ENCODE measurements at places on chromosomes 1 and 21. TPM values are rescaled to one million over a fixed set of nuclear protein-coding genes. Genes with fewer than 3 reads are reported as not detected.

The USH2A gene
- under 0.01 TPM for polyA plus RNA-seq

The HSPB7 gene
- polyA plus RNA-seq, result 11.2 TPM

The EXOSC10 gene
- polyA plus RNA-seq, result 37.1 TPM

The SRP9 gene
- polyA plus RNA-seq, result 156 TPM

The MROH7 gene
- 0.21 TPM for polyA plus RNA-seq

The ALPL gene
- polyA plus RNA-seq, result 241 TPM

The SERINC2 gene
- 22.3 TPM for polyA plus RNA-seq

The S100A6 gene
- 10,136 TPM for polyA plus RNA-seq

The LCE1D gene
- polyA plus RNA-seq, result not detected

The AKNAD1 gene
- polyA plus RNA-seq, result 0.02 TPM

The KCNJ9 gene
- not detected for polyA plus RNA-seq
